ENCODE measurements at places on chromosomes 3 and 15.

DNA sequence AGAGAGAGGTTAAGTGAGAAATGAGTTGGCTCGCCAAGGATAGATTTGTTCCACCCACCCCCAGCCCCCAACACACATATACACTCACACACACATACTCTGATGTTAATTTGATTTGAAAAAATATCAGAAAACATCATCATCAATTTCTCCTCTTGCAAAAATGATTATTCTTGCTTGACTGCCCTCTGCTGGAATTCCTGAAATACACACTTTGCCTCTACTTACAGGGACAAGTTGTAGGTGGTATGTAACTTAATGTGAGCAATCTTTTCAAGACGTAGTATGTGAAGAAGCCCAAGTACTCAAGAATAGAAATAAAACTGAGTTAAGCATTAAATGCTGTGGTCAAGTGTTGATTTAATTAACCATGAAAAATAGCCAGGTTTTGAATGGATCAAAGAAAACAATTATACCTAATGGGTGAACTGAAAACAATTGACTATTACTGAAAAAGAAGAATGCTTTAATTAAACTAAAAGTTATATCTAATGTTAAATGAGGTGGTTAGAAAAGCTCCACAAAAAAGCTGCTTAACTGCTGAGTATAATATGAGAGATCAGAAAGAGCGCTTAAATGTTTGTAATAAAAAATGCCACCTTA, 46.6 kb upstream of the MDFIC2 start:
- DNase-seq, result no peak

DNA sequence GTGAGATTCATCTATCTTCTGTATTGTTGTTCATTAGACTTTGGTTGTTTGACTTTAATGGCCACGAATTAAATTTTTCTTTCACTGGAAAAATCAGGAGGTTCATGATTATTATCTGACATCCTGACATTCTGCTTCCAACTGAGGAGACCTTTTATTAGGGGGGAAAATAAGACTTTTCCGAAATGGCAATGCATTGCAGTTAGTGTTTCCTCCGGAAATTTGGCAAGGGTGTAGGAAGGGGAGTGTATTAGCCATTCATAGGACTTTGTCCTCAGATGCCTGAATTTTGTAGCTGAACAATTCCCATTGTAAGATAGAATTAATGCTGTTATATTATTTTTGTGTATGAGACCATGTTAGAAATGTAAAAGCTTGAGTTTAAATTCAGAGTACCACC, 450.6 kb upstream of the TGFBR2 start:
- no peak for DNase-seq

GRCh38 chr3:13670292-13670691, 121.4 kb downstream of the FBLN2 start:
- DNase-seq, result no peak

- no peak for DNase-seq
Measured at GRCh38 chr3:44437800-44438199, 39.7 kb downstream of the ZNF445 start.

DNA sequence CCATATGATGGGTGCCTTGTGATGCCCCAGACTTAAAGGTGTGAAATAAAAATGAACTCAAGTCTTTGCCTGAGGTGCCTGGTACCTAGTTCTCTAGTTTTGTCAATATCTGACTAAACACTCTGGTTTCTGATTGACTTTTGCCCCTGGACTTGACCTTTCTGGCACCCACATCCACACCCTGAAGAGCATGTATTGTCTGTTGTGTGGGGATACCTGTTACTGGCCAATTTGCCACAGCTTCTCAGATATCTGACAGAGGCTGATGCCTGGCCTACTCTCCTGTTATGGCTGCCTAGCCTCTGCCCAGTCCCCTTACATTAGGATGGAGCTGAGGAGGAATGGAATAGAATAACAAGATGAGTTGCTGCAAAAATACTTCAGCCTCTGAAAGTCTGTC, 3.6 kb downstream of the ZBTB38 start:
- DNase-seq, result no peak

DNA sequence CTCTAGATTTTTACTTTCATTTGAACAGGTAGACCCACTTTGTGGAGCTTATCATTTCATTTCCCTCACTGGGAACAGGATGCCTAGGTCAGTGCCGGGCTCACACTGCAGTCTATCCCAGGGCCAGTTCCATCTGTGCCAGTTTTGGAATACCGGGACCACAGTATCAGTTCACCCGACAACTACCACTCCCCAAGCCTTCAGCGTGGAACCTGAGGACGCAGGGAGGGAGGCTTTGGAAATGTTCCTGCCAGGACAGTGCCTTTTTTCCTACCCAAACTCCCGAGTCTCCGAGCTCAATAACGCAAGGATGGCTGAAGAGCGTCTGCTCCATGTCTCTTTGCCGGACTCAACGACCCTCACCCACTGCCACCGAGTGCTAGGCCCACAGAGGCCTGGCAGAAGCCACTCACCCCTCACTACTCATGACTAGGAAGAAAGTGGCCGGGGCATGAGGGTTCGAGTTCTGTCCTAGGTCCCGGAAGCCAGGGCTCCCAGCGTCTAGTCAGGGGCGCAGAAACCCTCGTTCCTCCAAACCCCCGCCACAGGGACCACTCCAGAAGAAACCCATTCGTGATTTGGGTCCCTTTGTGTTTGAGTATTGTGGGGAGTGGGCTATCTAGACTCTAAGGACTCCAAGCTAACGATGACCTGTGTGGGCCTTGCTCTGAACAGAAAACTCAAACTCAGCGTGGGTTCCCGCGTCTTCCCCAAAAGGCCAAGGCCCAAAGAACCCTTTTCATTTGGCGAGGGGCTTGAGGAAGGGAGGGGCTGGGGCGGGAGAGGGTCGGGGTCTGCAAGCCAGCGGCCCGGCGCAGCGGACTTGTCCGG, 11.4 kb downstream of the ZIC1 start:
- no peak for DNase-seq

GRCh38 chr3:136957751-136958288, at the start of gene IL20RB:
Gene IL20RB (plus strand): TSS chr3:136957983. CDS start chr3:136958114, 131 bp downstream.
- DNase-seq, result no peak

GRCh38 chr3:73474619-73475018, 150.1 kb downstream of the PDZRN3 start:
- no peak for DNase-seq

DNA sequence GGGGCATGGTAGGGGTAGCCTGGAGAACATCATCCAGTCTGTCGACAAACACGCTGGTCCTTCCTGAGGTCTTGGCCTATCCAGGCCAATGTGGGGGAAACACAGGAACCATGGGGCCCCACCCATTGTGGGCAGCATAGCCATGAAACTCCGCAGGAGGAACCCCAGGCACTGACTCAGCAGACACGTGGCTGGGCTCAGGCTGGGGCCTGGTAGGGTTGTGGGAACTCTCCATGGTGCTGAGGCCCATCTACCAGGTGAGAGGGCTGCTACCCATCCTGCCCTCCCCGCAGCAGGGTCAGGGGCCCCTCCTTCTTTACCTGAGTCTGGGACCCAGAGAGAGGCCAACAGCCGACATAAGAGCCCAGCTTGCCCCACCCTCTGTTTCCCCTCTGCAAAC, 22.6 kb upstream of the CACNA2D2 start:
- DNase-seq, result peak; percentile 11

DNA sequence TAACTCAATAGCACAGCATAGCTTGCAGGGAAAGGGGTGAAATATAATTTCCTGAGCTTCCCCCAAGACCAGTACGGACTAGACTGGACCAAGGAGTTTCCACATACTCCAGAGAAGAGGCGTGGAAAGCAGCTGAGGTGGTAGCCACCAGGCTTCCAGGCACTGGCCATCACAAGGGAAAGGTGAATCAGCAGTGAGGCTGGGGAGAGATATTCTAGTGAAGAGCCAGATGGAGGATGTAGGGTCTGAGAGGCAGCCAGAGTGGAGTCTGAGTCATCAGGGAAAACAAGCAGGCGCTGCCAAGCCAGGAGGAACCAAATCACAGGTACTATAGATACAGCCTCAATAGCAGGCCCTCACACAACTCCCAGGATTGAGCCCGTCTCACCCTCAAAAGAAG, 9.6 kb upstream of the RASA2 start:
- DNase-seq, result no peak

DNA sequence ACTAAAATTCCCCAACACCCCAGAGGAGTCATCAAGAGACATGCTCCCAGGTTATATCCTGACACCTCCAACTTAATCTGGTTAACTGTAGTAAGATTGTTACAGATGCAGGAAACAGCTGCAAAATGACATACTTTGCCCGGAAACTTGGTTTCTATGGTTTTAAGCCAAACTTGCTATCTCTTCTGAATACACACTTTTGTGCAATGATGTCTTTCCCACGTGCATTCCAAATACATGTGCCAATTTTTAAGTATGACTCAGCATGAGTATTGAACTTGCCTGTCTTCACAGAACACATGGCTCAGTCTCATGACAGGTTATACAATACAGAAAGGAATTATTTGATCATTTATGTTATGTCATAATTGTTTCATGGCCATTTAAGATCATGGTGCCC, 207.0 kb upstream of the DCBLD2 start:
- DNase-seq, result no peak

DNA sequence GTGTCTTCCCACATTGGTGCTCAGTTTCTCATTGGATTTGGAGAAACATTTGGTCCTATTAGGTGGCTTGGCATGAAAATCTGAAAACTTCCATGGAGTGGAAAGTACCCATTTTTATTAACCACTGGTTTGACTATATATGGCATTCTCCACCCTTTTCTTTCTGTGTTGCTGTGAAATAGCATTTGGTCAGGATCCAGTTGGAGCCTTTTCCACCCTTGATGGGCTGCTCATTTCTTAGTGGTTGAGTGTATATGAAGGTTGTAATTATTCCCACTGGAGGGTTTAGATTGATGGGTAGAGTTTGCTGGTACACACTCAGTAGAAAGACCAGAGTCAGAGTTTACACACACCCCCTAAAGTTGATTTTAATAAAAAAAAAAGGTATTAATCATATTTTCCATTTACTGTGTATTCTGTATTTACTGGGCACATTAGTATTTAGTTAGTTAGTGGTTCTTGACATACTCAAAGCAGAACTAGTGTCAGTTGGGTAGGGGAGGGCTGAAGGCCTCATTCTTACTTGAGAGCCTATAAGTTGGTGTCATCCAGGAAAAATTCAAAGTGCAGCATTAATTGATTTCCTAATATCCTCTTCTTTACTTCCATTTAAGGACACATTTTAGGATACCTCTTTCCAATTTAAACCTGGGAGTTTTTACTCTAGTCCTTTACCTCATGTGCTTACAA, 69.5 kb downstream of the FLNB start:
- no peak for DNase-seq
